ENCODE measurements at places on chromosomes 7 and 10. TPM values are rescaled to one million over a fixed set of nuclear protein-coding genes. Genes with fewer than 3 reads are reported as not detected.

The ADRB1 gene
- not detected for total RNA-seq

The PRXL2A gene
- 0.77 TPM for total RNA-seq

The CHN2 gene
- 0.09 TPM for total RNA-seq

The CPA4 gene
- total RNA-seq, result 2.7 TPM

The LBX1 gene
- total RNA-seq, result under 0.01 TPM

The FAM13C gene
- total RNA-seq, result 5.7 TPM

The MICALL2 gene
- 18.1 TPM for total RNA-seq

The GLUD1 gene
- total RNA-seq, result 254 TPM

The MYH16 gene
- total RNA-seq, result not detected

The RARRES2 gene
- 2.4 TPM for total RNA-seq

The LRRC17 gene
- 381 TPM for total RNA-seq

The DOCK4 gene
- 10.4 TPM for total RNA-seq

The ARHGEF35 gene
- total RNA-seq, result 2.5 TPM

The HECW1 gene
- total RNA-seq, result 0.79 TPM

The NODAL gene
- not detected for total RNA-seq

The CPVL gene
- total RNA-seq, result 0.16 TPM

The STEAP1B gene
- 21.0 TPM for total RNA-seq

The HTR5A gene
- not detected for total RNA-seq

The GJD4 gene
- total RNA-seq, result not detected

The GRM8 gene
- total RNA-seq, result not detected

The ASB10 gene
- total RNA-seq, result not detected

The BEND7 gene
- 0.63 TPM for total RNA-seq

The VSTM4 gene
- 5.5 TPM for total RNA-seq

The FEZF1 gene
- not detected for total RNA-seq

The RADIL gene
- total RNA-seq, result 0.26 TPM

The STK31 gene
- total RNA-seq, result under 0.01 TPM

The AEBP1 gene
- 20.2 TPM for total RNA-seq

The GRID1 gene
- total RNA-seq, result not detected

The NUTM2E gene
- total RNA-seq, result not detected

The OTUD1 gene
- total RNA-seq, result 2.7 TPM

All from bronchial smooth muscle cell (primary cell).